ENCODE measurements at places on chromosomes 2 and 18.

- no peak for DNase-seq
These were observed 68.5 kb upstream of the FAM117B start for GRCh38 chr2:202566286-202566685.

DNA sequence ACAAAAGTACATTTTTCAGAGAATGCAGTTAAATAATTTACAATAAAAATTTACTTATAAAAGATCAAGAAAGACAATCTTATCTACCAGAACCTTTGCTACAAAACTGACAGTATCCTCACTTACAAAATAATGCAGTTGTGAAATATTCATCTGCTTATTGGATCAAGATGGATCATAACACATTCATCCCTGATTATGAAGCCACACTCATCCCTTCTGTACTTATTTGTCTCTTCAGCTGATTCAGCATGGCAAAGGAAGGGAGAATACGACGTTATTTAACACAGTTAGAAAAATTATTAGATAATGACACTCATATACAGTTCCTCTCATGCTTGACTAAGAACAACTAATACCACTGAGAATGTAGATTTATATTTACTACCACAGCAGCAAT, 46.4 kb downstream of the TCF4 start:
- no peak for DNase-seq

- DNase-seq: no peak
These were observed 305.7 kb downstream of the DYSF start for GRCh38 chr2:71759060-71759459.

DNA sequence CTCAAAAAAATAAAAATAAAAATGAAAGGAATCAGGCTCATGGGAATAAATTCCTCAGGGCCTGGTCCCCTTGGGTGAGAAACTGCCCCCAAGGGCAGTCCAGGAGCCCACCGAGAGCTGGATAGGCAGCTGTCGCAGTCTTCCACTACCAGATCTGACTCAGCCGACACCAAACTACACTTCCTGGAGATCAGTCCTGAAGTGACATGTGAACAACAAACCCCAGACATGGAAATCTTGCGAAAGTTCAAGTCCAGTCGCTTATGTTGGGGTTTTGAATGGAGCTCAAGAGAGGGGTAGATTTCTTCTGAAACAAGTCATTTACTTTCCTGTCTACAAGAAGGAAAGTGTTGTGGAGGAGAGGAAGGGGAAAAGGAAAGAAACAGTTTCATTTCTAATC, 12.9 kb downstream of the ADCY3 start:
- no peak for DNase-seq

GRCh38 chr2:54086157-54086556, 29.3 kb upstream of the ACYP2 start:
- no peak for DNase-seq

- DNase-seq: no peak
These were observed 69.2 kb upstream of the DYNAP start for GRCh38 chr18:54521846-54522245.

- DNase-seq: no peak
These were observed 13.6 kb upstream of the IRS1 start for GRCh38 chr2:226813148-226813701.
